Dermis blood vessel endothelial cell (primary cell): ENCODE measurements at places on chromosomes 6 and 20. TPM values are rescaled to one million over a fixed set of nuclear protein-coding genes. Genes with fewer than 3 reads are reported as not detected.

Gene MAPK14
- total RNA-seq, result 71.8 and 77.0 TPM in 2 replicates

Gene TREML2
- not detected in 2 replicates for total RNA-seq

Gene LHFPL5
- total RNA-seq, result not detected in 2 replicates

Gene C6orf118
- not detected in 2 replicates for total RNA-seq

Gene IL20RA
- 0.51 and 0.79 TPM in 2 replicates for total RNA-seq
